NCI-H2029 treated with DMSO at 0.1 percent for 48 hours (cell line): ENCODE measurements at places on chromosomes 1 and 21.

DNA sequence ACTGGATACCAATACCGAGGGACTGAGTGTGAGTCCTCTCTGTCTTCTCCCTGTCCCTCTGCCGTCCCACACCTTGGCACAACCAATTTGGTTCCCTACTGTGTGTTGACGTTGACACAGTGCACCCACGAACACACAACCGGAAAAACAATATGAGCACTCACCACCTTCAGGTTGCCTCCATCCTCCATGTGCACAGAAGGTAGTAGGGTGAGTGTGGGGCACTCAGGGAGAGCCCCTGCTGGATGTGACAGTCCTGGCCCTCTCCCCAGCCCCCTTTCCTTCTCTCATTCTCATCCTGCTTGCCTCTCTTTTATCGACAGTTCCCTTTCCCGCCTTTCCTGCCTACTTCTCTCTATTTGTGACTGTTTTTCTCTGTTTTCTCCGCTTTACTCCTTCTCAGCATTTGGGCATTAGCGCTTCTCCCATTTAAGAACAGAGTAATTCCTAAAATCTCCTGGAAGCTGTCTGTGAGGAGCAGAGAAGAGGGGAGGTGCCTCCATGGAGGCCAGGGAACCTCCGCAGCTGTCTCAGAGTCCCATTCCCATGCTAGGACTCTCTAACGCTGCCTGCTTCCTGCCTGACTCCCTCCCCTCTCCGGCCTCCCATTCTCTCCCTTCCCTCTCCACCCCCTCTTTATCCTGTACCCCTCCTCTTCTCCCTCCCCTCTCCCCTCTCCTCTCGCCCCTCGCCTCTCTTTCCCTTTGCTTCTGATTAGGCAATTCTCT lies 16.4 kb downstream of the CADM3 start:
- DNase-seq = no peak

GRCh38 chr1:233253832-233254331 lies 41.6 kb downstream of the PCNX2 start:
- no peak for DNase-seq

DNA sequence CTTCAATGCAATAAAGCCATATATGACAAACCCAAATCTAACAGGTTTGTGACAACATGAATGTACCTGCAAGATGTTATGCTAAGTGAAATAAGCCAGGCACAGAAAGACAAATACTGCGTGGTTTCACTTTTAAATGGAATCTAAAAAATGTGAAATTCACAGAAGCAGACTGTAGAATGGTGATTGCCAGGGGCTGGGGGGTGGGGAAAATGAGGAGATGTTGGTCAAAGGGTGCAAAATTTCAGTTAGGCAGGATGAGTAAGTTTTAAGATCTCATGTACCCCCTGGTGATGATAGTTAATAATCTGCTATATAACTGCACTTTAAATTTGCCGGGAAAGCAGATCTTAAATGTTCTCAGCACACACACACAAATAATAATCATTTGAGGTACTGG lies 160.5 kb downstream of the PTBP2 start:
- DNase-seq = no peak

- DNase-seq = no peak
Observed at GRCh38 chr1:171219346-171220080, 28.8 kb upstream of the FMO1 start.

DNA sequence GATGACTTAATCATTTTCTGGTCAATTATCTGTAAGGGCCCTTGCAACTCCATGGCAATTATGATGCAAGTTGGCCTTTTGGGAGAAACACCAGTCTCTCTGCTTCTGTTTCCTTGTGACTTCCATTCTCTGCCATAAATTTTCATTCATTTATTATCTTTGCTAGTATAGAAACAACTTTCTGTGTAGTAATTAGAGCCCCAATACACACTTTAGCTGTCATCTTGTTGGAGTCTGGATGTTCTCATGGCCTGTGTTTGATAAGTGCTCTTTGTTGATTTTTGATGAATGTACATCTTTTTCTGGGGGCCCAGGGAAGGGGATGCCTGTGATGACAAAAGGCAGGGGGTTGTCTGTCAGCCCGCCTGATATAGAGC lies 22.4 kb downstream of the PROX1 start:
- no peak for DNase-seq

DNA sequence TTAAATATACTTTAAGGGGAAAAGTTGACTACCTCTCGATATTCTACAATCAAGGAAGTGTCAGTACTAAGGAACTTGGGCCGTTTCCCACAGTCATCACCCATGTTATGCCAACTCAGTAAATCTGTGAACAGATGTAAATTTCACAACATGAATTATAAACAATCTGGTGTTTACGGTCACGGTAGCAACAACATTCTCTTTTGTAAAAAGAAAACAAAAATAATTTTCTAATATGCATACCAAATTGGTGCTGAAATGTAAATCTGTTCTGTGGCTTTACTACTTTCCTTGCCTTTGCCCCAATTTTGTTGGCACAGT lies 1.2 kb downstream of the SH3GLB1 start:
- DNase-seq = no peak

DNA sequence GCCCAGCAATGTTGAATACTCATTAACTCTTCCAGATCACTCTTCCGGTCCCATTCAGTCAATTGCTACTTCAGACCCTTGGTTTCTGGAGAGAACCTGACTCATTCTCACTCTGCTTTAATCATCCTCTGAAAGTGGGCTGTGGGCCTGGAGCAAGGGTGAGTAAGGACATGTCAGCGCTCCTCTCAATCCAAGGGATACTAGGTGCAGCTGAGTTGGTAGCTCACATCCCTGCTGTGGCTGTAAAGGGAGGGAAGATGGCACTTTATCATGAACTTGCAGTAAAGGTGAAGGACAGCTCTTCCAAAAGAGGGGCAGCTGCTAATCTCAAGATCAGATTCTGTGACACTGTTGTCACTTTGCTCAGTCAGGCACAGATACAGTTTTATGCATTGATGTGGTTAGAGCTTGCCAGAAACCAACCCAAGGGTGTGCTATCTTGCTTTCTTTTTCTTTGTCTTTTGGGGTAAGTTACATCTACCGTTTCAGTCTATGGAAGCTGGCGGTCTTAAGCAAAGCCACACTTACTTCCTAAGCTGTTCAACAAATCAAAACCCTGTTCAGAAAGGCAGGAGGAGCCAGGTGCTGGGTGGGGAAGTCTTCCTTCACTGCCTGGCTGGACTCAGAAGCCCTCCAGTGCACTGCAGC lies 26.5 kb upstream of the NTPCR start:
- no peak for DNase-seq
